ENCODE measurements at places on chromosomes 2 and 18. TPM values are rescaled to one million over a fixed set of nuclear protein-coding genes. Genes with fewer than 3 reads are reported as not detected.

Gene MYL12A
- total RNA-seq, result 165 TPM

GRCh38 chr2:95728878-95729596 lies 137.2 kb downstream of the TRIM43 start:
- no peaks in the 10 kb centered on the region for H3K36me3 ChIP-seq
- no peak overlapping the region for H3K27ac ChIP-seq
- peaks cover 6% of the 10 kb centered on the region for H3K4me1 ChIP-seq
- H3K4me3 ChIP-seq, result no peak overlapping the region
- DNase-seq, result peak; percentile 55

DNA sequence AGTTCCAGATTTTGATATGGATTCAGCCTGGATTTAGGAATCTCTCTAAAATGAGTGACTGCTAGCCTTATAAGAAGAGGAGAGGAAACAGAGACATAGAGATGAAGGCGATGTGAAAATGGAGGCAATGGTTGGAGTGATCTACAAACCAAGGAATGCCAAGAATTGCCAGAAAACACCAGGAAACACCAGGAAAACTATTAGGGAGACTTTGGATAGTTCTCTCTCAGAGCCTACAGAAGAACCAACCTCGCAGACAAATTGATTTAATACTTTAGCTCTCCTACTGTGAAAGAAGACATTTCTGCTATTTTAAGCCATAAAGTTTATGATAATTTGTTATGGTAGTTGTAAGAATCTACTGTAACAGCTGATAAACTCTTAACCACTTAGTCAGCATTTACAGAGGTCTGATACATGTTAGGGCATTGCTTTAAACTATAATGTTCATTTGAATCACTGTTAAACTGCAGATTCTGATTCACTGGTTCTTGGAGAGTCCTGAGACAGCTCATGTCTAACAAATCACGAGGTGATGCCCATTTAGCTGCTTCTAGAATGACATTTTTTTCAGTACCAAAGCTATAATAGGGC lies 1702.6 kb upstream of the LRRTM1 start:
- no peak for DNase-seq
- no peak overlapping the region for H3K4me3 ChIP-seq
- H3K27me3 ChIP-seq, result no peaks in the 10 kb centered on the region
- H3K27ac ChIP-seq, result no peak overlapping the region
- H3K4me1 ChIP-seq, result peaks cover 8% of the 10 kb centered on the region
- no peaks in the 10 kb centered on the region for H3K36me3 ChIP-seq

DNA sequence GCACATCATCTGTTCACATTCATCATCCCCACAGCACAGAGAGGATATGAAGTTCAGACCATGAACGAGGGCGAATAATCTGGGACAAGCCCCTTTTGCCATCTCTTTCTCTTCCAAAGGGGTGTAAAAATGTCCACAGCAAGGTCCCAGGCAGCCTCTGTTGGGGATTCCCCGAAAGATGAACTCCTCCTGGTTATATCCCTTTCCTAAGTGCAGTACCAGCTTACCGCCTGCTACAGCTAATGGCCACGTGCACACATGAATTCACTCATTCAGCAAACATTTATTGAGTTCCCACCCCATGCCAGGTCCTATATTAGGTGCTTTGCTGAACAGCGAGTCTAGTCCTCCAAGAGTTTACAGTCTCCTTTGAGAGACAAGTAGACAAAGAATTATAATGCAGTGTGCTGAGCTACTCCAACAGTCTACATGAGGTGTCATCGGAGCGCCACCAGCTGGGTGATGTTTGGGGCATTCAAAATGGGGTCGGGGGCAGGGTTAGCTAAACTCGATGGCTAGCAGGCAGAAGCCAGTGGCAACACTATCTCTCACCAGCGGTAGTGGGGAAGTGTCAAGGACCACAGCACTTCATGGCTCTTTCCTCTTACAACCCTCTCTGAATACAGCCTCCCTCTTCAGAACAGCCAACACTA lies 228.9 kb downstream of the TMEM163 start:
- no peaks in the 10 kb centered on the region for H3K4me1 ChIP-seq
- H3K4me3 ChIP-seq, result no peak overlapping the region
- H3K36me3 ChIP-seq, result no peaks in the 10 kb centered on the region
- H3K27ac ChIP-seq, result no peak overlapping the region
- peaks cover 12% of the 10 kb centered on the region for H3K27me3 ChIP-seq
- no peak for DNase-seq

DNA sequence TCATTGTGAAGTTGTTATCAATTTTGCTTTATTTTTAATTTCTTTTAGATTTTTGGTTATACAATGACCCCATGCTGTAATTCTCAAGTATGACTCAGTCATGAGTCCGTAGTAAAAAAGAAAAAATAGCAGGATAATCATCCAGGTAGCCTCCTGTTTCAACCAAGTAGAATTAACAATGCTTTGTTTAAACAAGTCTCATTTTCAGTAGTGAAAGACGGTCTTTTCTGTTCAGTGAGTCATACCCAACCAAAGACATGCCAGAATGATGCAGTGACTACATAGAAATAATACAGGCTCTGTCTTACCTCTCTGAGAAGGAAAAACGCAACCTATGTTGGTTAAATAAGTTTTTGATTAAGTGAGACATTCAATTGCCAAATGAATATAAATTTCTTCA lies 67.8 kb upstream of the DSC1 start:
- H3K4me3 ChIP-seq, result no peak overlapping the region
- H3K36me3 ChIP-seq, result no peaks in the 10 kb centered on the region
- H3K27ac ChIP-seq, result no peak overlapping the region
- no peaks in the 10 kb centered on the region for H3K27me3 ChIP-seq
- no peak for DNase-seq

DNA sequence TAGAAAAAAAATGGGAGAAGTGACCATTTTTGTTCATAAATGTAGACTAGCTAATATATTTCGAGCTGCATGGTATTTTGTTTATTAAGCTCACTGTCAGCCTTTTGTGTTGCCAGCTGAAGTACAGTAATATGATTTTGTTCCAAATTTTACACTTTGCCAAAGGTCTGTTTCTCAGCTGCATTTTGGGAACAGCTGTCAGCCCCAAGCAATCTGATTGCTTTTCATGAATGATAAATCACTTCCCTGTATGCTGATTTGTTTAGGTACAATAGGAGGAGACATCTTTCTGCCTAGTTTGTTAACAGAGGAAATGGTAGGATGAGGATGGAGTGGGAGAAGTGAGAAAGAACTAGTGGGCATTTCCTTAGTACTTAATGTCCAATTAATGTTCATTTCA lies 79.3 kb downstream of the NABP1 start:
- H3K27ac ChIP-seq, result no peak overlapping the region
- DNase-seq, result no peak
- H3K4me3 ChIP-seq, result no peak overlapping the region
- no peaks in the 10 kb centered on the region for H3K4me1 ChIP-seq
- no peaks in the 10 kb centered on the region for H3K36me3 ChIP-seq
- no peaks in the 10 kb centered on the region for H3K27me3 ChIP-seq

Gene SIX3
- total RNA-seq, result not detected

DNA sequence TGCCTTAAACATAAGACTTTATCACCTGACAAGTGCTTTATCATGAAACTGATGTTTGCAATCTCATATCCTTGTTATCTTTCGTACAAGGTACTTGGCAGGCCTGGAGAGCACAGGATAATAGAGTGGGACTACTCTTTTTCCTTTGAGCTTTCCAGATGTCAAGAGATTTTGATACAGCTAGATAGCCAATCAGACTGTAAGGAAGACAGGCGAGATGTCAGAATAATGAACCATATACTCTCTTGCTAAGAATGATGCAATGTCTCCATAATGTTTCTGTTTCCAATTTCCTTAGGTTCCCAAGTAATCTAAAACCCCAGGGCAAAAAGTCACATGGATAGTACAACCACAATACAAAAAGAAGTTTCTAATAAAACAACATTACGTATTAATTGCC lies 313.1 kb downstream of the PDE11A start:
- H3K4me3 ChIP-seq, result no peak overlapping the region
- peaks cover 2% of the 10 kb centered on the region for H3K36me3 ChIP-seq
- no peak overlapping the region for H3K27ac ChIP-seq
- peaks cover 40% of the 10 kb centered on the region for H3K4me1 ChIP-seq
- peaks cover 9% of the 10 kb centered on the region for H3K27me3 ChIP-seq

- no peak overlapping the region for H3K27ac ChIP-seq
- peaks cover 28% of the 10 kb centered on the region for H3K4me1 ChIP-seq
- H3K4me3 ChIP-seq, result no peak overlapping the region
Measured at GRCh38 chr2:45883603-45884000, 232.1 kb downstream of the PRKCE start.

Gene DLX1
- total RNA-seq, result 48.9 TPM

DNA sequence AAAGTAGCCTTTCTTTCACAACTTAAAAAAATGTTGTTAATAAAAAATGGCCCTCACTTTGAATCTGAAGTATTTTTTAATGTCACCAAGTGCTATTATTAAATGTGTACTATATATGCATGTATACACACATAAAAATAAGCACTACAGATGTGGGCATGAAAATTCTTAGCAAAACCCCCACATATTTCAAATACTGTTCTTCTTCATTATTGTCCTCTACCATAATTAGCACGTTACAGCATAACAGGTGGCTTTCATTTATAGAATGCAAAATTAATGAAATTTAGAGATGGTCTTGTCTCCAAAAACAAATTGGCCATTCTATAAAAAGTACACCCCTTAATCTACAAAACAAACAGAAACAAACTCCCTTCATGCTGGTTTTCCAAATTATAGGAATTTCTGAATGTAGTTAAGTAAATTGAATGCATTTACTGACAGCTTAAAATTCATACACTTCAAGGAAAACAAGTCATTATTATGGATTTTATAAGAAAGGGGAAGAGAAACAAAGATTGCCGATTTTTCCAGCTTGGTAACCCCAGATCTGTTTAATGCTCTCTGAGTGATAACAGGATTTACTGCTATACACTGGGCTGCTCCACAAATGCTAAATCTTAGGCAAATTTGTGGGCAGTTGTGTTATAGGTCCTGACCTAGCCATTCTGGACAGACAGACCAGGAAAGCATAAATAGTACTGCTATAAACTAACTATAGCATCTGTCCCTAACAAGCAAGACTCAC lies 67.2 kb downstream of the SPRED2 start:
- no peak overlapping the region for H3K27ac ChIP-seq
- H3K36me3 ChIP-seq, result no peaks in the 10 kb centered on the region
- DNase-seq, result no peak
- H3K4me3 ChIP-seq, result no peak overlapping the region

GRCh38 chr2:234494361-234495250 lies 2.3 kb downstream of the ARL4C start:
- H3K4me3 ChIP-seq, result peak overlapping the region; percentile 93
- H3K27me3 ChIP-seq, result peaks cover 29% of the 10 kb centered on the region
- peaks cover 41% of the 10 kb centered on the region for H3K4me1 ChIP-seq
- DNase-seq, result no peak
- H3K27ac ChIP-seq, result peak overlapping the region; percentile 94

Gene EN1
- 12.6 TPM for total RNA-seq

Gene DSC2
- total RNA-seq, result 10.2 TPM

Gene CTLA4
- 1.3 TPM for total RNA-seq

DNA sequence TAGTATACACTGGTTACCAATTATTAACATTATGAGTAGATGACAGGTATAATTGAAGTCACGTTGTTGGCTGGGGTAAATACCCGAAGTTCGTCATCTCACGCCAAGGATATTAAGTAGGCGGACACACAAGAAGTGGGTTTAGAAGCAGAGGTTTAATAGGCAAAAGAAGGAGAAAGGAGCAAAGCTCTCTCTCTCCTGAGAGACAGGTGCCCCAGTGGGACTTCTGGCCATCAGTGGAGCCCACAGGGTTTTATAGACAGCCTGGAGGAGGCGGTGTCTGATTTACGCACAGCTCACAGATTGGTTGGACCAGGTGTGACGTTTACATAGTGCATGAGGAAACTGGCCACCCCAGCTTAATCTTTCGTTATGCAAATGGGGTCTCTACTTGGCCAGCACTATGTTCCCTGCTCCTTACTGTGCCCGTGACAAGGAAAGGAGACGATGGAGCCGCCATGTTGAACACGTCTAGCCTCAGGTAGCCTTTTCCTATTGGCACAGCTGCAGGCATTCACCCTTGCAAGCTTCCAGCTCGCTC lies 128.8 kb upstream of the KYNU start:
- no peak for DNase-seq
- H3K27ac ChIP-seq, result no peak overlapping the region
- H3K4me3 ChIP-seq, result no peak overlapping the region
- no peaks in the 10 kb centered on the region for H3K4me1 ChIP-seq

Gene ALKAL2
- 0.63 TPM for total RNA-seq

DNA sequence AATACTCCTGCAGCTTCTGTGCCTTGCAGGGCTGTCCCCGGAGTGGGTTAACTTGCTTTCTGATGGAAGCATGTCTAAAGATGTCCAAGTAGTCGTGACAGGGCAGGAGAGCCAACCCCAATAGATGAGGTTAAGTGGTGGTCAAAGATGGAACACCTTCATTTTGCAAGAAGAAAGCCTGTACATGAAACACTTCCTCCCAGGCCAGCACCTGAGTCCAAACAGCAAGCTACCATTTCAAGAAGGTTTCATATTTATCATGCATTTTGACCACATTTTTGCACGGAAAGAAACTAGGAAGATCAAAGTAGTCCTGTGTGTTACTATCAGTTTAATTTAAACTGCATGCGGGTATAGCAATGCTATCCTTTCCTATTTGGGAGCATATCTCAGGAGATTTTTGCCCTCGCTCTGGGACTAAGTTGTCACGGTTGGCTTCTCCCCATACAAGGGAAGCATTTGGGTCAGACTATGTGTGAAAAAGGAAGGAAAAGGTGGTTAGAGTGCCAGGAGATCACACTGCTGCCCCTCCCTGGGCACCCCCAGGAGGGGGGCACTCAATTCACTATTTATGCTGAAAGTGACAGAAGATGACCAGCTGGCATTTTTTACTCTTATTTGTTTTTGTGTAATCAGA lies 187.6 kb downstream of the ZNF521 start:
- H3K4me3 ChIP-seq, result no peak overlapping the region
- no peak overlapping the region for H3K27ac ChIP-seq
- no peak for DNase-seq
- H3K27me3 ChIP-seq, result no peaks in the 10 kb centered on the region
- peaks cover 5% of the 10 kb centered on the region for H3K36me3 ChIP-seq

Gene DNAJC5G
- not detected for total RNA-seq

Gene KLHL29
- 7.3 TPM for total RNA-seq

Gene RAB3GAP1
- total RNA-seq, result 30.7 TPM

DNA sequence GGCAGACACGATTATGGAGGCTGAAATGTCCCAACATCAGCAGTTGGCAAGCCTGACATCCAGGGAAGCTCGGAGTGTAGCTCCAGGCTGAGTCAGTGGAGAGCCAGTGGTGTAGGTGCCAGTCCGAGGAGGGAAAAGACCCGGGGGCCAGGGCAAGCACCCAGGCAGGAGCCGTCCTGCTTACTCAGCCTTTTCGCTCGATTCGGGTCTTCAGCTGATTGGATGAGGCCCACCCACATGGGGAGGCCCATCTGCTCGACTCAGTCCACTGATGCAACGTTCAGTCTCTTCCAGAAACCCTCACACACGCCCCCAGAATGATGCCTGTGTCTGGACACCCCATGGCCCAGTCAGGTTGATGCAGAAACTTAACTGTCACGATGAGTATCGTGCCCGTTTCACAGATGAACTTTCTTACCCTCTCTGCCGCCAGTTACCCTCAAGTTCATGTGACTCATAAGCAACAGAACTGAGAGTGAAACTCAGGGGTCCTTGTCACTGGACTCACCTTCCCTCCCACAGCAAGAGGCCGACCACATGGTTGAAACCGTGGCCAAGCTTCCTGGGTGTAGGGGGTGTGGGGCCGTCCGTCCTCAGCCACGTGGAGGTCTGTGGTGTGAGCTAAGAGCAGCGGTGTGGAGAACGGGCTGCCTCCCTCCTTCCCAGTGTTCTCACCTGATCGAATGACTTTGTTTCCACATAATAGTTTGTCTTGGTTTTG lies 197.4 kb upstream of the HDAC4 start:
- H3K4me3 ChIP-seq, result no peak overlapping the region
- no peak for DNase-seq

Gene LANCL1
- total RNA-seq, result 37.2 TPM

GRCh38 chr18:78891185-78891762 lies 88.3 kb upstream of the SALL3 start:
- H3K4me3 ChIP-seq, result no peak overlapping the region
- DNase-seq, result no peak
- peaks cover 15% of the 10 kb centered on the region for H3K36me3 ChIP-seq
- H3K27me3 ChIP-seq, result peaks cover 6% of the 10 kb centered on the region

Gene FAM161A
- total RNA-seq, result 21.9 TPM

Measured in neural crest cell (in vitro differentiated cells).